Activated T-helper 2 cell treated with anti-CD3 and anti-CD28 coated beads, Interferon-gamma antibody, Interleukin-2, Interleukin-4, amounts not matched to agents 10 μg/mL and 5 μg/mL and 100 μg/mL, durations not matched to agents 14 hours and 24 hours and 36 hours (primary cell): ENCODE measurements at places on chromosomes 5 and 9. TPM values are rescaled to one million over a fixed set of nuclear protein-coding genes. Genes with fewer than 3 reads are reported as not detected.

DNA sequence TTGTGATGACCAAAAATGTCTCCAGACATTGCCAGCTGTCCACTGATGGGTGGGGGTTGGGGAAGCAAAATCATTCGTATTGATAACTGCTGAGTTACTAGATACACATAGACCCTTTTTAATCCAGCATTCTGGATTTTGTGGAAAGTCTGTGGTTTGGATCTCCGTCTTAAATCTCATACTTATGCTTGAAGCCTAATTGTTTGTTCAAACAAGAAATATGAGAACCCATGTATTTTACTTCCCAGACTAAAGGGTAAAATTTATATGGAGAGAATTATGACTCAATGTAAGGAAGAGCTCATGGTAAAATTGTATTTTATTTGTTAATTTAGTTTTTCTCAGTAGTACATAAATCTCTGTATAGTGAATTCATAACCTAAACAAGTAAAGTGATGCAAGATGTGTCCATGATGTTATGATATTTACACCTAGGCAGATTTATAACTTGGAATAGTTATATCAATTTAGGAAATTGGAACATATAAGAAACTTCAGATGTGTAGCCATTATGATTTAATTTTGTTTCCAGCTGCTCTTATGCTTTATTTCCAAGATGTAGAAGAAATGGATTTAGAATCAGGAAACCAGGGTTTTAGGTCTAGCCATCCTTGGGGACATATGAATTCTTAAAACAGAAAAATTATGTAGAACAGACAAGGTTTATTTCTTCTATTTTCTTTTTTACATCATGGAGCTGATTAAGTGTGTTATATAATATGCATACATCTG, 4.5 kb upstream of the OGN start:
- no peak overlapping the region for H3K4me3 ChIP-seq
- H3K4me1 ChIP-seq, result peaks cover 19% of the 10 kb centered on the region
- no peak for DNase-seq
- peaks cover 5% of the 10 kb centered on the region for H3K36me3 ChIP-seq
- H3K27ac ChIP-seq, result no peak overlapping the region

DNA sequence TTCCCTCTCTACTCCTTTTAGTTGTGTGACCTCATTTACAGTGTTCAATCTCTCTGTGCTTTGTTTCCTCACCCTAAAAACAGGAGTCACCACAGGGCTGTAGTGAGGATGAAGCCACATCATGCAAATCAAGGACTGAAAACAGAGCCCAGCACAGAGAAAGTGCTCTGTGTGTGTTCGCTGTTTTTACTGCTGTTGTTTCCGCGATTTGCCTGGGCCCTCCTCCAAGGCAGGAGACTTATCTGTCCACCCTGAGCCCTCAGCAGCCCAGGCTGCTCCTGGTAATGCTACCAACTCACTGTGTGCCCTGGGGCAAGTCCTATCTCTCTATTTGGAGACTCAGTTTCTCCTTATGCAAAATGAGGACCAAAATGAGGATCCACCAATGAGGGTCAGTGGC, 87.2 kb upstream of the NEURL1B start:
- no peak overlapping the region for H3K4me3 ChIP-seq
- H3K36me3 ChIP-seq, result no peaks in the 10 kb centered on the region
- no peak overlapping the region for H3K27ac ChIP-seq
- H3K4me1 ChIP-seq, result no peaks in the 10 kb centered on the region
- DNase-seq, result no peak

- H3K36me3 ChIP-seq, result no peaks in the 10 kb centered on the region
- H3K27me3 ChIP-seq, result no peaks in the 10 kb centered on the region
- no peak overlapping the region for H3K27ac ChIP-seq
- DNase-seq, result no peak
- no peak overlapping the region for H3K4me3 ChIP-seq
Measured at GRCh38 chr9:79221084-79221483, 350.7 kb upstream of the TLE4 start.

DNA sequence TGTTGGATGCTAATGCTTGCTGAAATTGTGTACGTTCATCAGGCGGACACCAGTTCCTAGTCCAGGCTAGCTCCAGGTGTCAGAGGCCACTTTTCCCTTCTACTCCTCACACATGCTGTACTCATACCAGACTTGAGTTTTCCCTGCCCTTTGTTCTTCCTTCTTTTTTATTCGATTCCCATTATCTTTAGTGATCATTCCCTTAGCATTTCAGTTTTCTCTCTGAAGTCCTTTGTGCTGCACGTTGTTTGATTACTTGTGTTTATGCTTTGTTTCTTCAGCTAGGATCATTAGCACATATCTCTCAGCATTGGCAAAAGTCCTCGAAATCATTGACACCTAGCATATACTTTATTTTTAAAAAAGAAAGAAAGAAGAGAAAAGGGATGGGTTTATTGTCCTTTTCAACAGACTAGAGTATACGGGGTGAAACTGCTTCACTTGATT, 409 bp upstream of the COX7C start:
- no peak overlapping the region for H3K27ac ChIP-seq
- H3K27me3 ChIP-seq, result peaks cover 6% of the 10 kb centered on the region
- DNase-seq, result no peak

GRCh38 chr9:35054185-35054835, 18.1 kb downstream of the VCP start:
- peaks cover 4% of the 10 kb centered on the region for H3K4me1 ChIP-seq
- DNase-seq, result no peak
- H3K27me3 ChIP-seq, result no peaks in the 10 kb centered on the region
- H3K27ac ChIP-seq, result no peak overlapping the region

GRCh38 chr5:34055667-34056066, 12.7 kb upstream of the C1QTNF3 start:
- H3K36me3 ChIP-seq, result peaks cover 3% of the 10 kb centered on the region
- no peak overlapping the region for H3K27ac ChIP-seq
- no peaks in the 10 kb centered on the region for H3K27me3 ChIP-seq
- no peak for DNase-seq
- H3K4me1 ChIP-seq, result peaks cover 7% of the 10 kb centered on the region

DNA sequence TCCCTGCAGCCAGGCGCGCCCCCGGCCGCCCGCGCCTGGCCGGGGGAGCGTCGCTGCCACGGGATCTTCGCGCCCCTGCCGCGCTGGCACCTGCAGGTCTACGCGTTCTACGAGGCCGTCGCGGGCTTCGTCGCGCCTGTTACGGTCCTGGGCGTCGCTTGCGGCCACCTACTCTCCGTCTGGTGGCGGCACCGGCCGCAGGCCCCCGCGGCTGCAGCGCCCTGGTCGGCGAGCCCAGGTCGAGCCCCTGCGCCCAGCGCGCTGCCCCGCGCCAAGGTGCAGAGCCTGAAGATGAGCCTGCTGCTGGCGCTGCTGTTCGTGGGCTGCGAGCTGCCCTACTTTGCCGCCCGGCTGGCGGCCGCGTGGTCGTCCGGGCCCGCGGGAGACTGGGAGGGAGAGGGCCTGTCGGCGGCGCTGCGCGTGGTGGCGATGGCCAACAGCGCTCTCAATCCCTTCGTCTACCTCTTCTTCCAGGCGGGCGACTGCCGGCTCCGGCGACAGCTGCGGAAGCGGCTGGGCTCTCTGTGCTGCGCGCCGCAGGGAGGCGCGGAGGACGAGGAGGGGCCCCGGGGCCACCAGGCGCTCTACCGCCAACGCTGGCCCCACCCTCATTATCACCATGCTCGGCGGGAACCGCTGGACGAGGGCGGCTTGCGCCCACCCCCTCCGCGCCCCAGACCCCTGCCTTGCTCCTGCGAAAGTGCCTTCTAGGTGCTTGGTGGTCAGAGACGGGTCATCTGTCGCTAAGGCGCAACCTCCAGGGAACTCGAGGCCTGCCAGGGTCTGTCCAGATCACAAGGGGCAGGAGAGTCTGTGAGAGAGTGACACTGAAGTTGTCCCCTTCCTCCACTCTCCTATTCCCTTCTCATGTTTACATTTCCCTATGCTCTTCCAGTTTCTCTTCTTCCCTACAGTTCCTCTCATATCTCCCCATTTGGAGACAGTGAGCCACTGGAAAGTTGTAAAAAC, 1.3 kb downstream of the GPR150 start:
- peaks cover 29% of the 10 kb centered on the region for H3K4me1 ChIP-seq
- peak overlapping the region; percentile 59 for H3K27ac ChIP-seq
- peak; percentile 40 for DNase-seq

GRCh38 chr5:55101556-55102276, 730 bp upstream of the GZMA start:
- peak overlapping the region; percentile 88 for H3K27ac ChIP-seq
- no peaks in the 10 kb centered on the region for H3K27me3 ChIP-seq
- peaks cover 74% of the 10 kb centered on the region for H3K4me1 ChIP-seq

DNA sequence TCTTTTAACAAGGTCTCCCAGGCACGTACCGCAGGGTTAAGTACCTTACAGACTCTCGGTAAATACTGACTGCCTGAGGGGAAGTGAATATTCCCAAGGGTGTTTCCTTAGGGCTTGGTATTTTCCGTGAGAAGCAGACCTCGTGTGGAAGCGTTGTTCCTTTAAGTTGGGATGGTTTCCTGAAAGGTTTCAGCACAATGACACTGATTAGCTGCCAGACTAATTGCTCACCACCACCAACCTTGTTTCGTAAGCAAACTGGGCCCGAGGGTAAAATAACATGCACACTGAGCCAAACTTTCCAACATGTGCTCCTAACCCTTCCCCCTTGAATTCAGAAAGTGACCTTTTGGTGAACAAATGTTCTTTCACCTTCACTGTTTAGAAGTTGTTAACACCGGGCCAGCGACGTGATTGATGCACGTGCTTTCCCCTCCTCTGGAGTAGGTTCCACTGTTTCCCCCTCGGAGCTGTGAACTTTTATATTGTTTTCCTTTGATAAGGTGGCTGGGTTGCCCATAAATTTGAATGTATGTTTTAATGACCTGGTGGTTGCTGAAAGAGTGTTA, 128.1 kb upstream of the RPS23 start:
- H3K4me3 ChIP-seq, result no peak overlapping the region
- no peak overlapping the region for H3K27ac ChIP-seq
- H3K27me3 ChIP-seq, result no peaks in the 10 kb centered on the region
- DNase-seq, result no peak

FST gene
- not detected in 2 replicates for total RNA-seq

SLC25A2 gene
- 0.16 TPM in 1 of 2 replicates, not detected in the other for total RNA-seq

KIF20A gene
- total RNA-seq, result 28.1 and 30.3 TPM in 2 replicates

RELL2 gene
- 15.9 and 16.1 TPM in 2 replicates for total RNA-seq

PCDHAC1 gene
- total RNA-seq, result not detected in 2 replicates
